Cerebellum (tissue), 4 donors: ENCODE measurements at places on chromosomes 6 and 20. TPM values are rescaled to one million over a fixed set of nuclear protein-coding genes. Genes with fewer than 3 reads are reported as not detected.
A peak's percentile ranks its signal among the peaks of the same experiment; 100 is the strongest.

CST5 gene
- not detected for total RNA-seq

HTR1B gene
- total RNA-seq = 2.3 TPM

TMEM200A gene
- total RNA-seq = 12.0 TPM

SLC35D3 gene
- total RNA-seq = 0.36 TPM

TP53INP2 gene
- 5.6 TPM for total RNA-seq

TAAR8 gene
- not detected for total RNA-seq

PDYN gene
- total RNA-seq = 0.45 TPM

MACROD2 gene
- total RNA-seq = 58.1 TPM

DNA sequence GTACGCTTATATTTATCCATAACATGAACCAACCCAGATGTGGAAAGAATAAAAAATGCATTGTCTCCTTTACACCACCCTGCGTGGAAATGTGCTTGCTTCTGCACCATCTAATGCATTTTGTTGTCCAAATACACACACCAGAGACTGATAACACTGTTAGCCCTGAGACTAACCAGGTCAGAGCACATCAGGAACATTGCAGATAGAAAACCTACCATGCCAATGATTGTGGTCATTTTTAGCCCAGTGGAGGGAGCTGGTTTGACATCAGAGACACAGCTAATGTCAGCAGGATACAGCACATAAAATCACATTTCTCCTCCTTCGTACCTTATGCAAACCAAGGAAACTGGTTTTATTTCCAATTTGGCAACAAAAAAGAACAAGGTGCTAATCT lies 528.7 kb downstream of the DOK5 start:
- DNase-seq = no peak

- no peak for DNase-seq
Observed at GRCh38 chr6:79755967-79756366, 124.8 kb downstream of the SH3BGRL2 start.

DNA sequence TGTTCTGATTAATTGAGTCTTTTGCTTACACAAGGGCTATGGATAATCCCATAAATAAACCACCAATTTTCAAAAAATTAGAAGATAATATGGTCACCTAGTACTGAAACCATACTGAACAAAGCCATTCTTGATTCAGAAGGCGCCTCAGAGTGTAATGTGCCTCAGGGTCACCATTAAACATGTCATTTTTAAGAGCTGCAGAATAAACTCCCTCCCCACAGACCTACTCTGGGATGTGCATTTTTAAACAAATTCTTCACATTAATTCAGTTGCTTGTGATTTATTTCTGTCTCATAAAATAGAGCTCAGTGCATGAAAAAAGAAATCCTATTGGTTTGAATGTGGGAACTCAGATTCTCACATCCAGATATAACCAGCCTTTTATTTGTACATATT lies 202.1 kb upstream of the HEY2 start:
- DNase-seq = no peak

DNA sequence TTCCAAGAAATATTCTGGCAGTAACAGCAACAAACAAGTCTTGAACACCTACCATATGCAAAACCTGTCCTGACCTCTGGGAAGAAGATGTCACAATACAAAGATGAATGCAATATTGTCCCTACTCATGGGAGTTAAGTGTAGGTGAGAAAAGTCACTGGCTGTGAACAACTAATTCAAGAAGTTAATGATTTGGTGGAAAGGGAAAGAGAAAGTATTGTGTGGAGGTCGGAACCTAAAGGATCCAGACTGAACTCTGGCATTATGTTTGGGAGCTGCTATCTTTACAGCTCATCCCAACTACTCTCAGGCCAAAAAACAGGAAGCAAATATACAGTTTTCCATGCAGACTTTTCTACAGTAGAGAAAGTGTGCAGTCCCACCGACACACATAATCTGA lies 285.3 kb upstream of the PRDM1 start:
- no peak for DNase-seq

DNA sequence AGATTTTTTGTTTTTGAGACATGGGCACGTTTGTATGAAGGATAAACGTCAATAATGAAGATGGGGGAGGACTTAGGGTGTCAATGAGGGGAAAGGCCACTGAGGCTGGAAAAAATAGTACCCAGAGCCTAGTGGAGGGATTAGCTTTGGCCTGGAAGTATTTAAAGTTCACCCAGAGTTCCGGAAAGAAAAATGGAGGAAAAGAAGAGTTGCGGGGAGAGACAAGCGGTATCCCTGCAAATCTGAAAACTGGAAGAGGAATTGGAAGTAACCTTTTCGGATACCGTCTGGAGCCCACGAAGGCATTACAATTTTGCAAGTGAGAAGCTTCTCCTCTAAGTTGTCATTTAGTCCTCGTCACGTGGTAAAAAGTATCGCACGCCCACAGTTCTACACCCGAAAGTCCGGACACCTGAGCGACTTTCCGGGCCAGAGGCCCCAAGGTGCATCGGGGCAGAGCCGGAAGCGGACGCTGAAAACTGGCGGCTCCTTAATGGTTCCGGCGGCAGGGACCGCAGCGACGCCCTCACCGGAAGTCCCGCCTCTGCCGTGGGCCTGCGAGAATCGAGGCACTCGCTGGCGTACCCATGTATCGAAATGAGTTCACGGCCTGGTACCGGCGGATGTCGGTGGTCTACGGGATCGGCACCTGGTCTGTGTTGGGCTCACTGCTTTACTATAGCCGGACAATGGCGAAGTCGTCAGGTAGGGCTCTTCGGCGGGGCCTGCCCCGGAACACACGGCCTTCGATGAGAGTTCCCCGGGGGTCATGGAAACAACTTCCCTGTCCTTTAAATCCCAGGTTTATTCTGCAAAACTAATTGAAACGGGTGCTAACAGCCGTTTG lies at the start of gene SMIM26:
TSS of gene SMIM26 (plus strand) at position 541 of the 847 bp plus-strand sequence. CDS start at position 588, 47 bp downstream.
- peak; percentile 94 for DNase-seq

- no peak for DNase-seq
Observed at GRCh38 chr6:27066802-27067201, 180.7 kb upstream of the PRSS16 start.

DNA sequence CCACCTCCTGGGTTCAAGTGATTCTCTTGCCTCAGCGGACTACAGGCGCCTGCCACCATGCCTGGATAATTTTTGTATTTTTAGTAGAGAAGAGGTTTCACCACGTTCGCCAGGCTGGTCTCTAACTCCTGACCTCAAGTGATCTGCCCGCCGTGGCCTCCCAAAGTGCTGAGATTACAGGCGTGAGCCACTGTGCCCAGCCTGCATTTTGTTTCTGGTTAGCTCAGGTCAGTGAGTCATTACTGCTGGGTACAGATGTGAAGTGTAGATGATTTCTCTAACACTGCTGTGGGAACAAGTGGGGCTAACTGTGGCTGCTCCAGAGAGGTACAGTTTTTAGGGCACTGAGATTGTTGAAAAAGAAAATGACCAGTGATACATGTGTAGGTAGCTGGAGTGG lies 188.6 kb downstream of the PRL start:
- no peak for DNase-seq

GRCh38 chr20:8943631-8944030 lies 125.3 kb upstream of the PLCB4 start:
- no peak for DNase-seq

GRCh38 chr6:124885171-124885570 lies 77.1 kb upstream of the RNF217 start:
- DNase-seq = no peak

DNA sequence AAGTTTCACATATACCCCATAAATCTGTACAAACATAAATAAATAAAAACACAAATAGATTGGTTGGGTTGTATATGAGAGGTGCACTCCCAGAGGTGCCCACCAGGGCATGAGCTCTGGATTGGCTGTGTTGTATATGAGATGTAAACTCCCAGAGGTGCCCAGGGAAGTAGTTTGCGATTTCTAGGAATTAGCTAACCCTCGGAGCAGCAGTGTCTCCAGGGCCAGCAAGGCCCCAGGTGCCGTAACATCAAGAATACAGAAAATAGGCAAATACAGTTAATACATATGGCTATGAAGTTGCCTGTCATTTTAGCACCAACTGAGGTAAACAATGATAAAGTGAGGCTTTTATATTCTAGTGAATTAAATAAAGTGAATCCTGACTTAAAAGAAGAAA lies 5.4 kb upstream of the GINM1 start:
- DNase-seq = no peak

DNA sequence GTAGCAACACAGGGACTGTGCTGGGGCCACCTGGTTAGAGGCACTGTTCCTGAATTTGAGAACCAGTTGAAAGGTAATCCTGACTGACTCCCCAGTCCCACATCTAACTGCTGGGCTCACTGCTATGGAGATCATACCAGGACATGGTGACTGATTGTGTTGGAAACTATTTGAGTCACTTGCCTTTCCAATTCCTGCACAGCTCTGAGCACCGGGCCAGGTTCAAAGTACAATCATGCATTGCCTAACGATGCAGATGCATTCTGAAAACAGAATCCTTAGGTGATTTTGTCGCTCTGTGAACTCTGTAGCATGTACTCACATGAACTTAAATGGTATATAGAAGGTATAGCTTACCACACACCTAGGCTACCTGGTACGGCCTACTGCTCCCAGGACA lies 215.3 kb downstream of the BMP7 start:
- DNase-seq = no peak

- no peak for DNase-seq
Observed at GRCh38 chr6:81889377-81890053, 137.0 kb upstream of the TENT5A start.

DNA sequence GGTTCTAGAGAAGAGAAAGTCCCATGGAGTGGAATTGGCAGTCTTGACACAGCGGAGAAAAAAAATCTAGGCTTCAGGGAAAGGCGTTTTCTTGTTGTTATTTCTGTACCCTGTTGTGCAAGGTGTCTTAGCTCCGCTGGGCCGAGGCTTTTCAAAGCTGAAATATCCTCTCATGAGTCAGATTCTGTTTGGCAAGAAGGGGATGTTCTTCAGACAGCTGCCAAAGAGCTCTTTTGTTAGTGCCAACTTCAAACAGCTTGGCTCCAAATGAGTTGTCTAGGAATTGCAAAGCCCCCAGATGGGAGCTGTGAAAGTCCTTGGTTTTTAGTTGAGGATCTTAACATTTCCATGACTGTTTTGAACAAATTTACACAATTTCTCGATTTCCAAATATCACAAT lies 45.6 kb downstream of the LRRN4 start:
- DNase-seq = no peak

- no peak for DNase-seq
Observed at GRCh38 chr6:79600812-79601609, 30.1 kb upstream of the SH3BGRL2 start.

DNA sequence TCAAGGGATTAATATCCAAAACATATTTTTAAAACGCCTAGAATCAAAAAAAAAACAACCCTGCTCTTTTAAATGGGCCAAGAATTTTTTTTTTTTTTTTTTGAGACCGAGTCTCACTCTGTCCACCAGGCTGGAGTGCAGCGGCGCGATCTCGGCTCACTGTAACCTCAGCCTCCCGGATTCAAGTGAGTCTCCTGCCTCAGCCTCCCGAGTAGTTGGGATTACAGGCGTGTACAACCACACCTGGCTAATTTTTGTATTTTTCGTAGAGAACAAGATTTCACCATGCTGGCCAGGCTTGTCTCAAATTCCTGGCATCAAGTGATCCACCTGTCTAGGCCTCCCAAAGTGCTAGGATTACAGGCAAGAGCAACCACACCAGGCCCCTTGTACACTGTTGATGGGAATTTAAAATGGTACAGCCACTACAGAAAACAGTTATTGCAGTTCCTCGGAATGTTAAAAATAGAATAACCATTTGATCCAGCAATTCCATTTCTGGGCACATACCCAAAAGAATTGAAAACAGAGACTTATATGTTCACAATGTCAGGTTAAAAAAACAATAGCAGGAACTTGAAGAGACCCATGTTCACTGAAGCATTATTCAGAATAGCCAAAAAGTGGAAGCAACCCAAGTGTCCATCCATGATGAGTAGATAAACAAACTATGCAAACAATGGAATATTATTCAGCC lies 3.1 kb upstream of the MYL9 start:
- DNase-seq = no peak
